Fibroblast of skin of right biceps (primary cell): ENCODE measurements at places on chromosomes 16 and 17.
A peak's percentile ranks its signal among the peaks of the same experiment; 100 is the strongest.

- DNase-seq: no peak
Observed at GRCh38 chr17:79201119-79201518, 126.5 kb downstream of the ENGASE start.

DNA sequence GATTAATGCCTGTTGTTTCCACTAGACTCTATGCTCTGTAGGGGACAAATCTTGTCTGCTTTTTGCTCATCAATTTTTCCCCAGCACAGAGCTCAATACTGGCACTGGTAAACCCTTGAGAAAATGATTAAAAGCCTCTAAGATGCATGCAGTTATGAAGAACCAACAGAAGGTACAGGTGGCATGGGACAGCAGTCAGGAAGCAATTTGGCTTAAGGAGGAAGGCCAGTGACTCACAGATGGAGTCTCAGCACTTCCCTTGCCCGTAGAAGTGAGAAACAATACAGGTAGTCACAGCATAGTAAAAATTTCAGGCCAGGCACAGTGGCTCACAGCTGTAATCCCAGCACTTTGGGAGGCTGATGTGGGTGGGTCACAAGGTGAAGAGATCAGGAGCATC lies 504.7 kb upstream of the RBFOX1 start:
- DNase-seq: no peak

DNA sequence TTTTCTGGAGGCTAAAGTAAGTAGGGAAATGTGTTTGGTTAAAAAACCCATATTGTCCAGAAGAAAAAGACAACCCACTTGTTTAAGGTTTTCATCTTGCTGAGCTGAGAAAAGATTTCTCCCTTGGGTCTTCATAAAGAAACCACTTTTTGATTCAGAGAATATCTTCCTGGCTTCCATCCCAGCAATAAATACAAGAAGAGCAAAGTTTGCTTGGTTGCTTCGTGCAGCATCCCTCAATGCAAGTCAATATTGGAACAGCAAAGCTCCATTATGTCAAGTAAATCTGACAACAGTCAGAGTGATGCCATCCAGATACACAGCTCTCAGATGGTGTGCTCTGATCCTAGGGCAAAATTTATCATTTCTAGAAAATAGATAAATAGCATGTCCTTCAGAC lies 118.9 kb upstream of the PIRT start:
- DNase-seq: no peak

DNA sequence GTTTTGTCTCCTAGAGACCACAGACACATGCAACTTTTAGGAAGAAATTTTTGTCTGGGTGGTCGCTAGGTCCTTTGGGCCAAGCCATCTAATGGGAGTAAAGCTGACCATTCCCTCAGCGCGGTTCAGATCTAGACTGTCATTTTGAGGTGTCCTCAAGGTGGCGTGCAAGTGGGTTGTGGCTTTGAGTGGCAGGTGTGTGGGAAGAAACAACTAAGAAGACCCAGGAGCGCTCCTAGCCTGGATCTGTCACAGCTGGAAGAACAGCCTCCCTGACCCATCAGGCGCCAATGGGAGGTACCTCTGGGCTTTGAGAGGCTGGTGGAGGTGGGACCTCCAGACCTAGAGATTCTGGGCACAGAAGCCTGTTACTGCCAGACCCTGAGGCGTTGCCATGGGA lies 645.1 kb downstream of the KCNJ18 start:
- DNase-seq: no peak

DNA sequence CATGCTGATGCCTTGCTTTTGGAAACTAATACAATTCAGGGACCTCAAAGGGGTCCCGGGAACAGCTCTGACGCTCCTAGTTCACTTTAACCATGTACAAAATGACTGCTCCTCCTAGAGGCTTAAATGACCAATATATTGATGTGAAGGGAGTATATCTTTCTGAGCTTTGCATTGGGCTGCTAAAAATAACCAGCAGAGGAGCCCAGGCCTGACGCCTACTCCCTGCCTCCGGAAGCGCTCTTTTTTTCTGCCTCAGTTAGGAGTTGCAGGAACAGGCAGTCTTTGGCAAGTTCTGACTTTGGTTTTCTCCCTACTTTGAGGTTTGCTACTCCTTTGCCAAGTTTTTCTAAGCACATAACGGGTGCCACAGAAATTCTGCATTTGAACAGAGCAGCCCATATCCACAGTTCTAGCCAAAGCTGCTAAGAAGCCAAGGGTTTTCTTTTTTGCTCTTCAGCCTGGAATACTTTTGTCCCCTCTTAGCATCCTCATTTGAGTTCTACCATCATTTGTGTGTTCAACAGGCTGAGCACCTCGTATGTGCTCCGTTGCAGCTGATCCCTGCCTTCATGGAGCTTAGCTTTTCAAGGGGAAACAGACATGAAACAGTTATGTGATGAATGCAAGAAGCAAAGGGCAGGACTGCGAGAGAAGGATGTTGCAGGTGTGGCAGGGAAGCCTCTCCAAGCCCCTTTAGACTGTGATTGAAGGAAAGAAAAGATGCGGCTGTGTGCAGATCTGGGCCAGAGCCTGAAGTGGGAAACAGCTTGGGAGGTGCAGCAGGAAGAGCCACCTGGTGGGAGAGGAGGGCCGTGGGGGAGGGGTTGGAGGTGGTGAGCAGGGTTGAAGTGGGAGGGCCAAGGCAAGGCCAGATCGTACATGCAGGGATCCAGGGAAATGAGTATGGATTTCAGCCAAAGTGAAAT lies 2.8 kb upstream of the NAGPA start:
- no peak for DNase-seq

- no peak for DNase-seq
Observed at GRCh38 chr17:30421592-30421991, 42.9 kb downstream of the CPD start.

DNA sequence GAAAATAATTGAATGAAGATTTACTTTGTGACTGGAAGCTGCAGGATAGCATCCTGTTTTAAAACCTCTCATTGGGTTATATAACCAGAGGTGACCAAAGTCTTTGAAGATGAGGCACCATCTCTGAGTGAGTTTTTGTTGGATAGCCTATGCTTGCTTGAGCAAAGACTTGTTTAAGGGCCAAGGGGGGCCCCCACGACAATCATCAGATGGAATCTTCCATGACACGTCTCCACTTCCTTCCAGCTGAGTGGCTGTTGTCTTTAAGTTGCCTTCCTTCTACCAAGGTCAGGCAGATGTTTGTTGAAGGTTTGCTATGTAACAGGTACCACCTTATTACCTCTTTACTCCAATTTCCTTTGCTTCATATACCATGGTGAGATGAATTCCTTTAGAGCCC lies 188.8 kb downstream of the PRKCA start:
- DNase-seq: peak; percentile 27
